ENCODE measurements at places on chromosomes 7 and 10. TPM values are rescaled to one million over a fixed set of nuclear protein-coding genes. Genes with fewer than 3 reads are reported as not detected.

- no peak overlapping the region for H3K4me3 ChIP-seq
- no peaks in the 10 kb centered on the region for H3K36me3 ChIP-seq
- peaks cover 7% of the 10 kb centered on the region for H3K27me3 ChIP-seq
- DNase-seq, result no peak
- H3K27ac ChIP-seq, result no peak overlapping the region
Measured at GRCh38 chr10:8052341-8052955, 2.0 kb upstream of the GATA3 start.

MLXIPL gene
- 461 TPM for total RNA-seq

- H3K36me3 ChIP-seq, result no peaks in the 10 kb centered on the region
- peaks cover 9% of the 10 kb centered on the region for H3K4me1 ChIP-seq
- H3K4me3 ChIP-seq, result no peak overlapping the region
- DNase-seq, result no peak
- no peak overlapping the region for H3K27ac ChIP-seq
Measured at GRCh38 chr10:29470843-29471543, 163.8 kb downstream of the SVIL start.

GRCh38 chr7:128167042-128167701, 73.9 kb upstream of the LEP start:
- peak; percentile 56 for DNase-seq
- no peaks in the 10 kb centered on the region for H3K4me1 ChIP-seq
- no peak overlapping the region for H3K27ac ChIP-seq
- H3K4me3 ChIP-seq, result peak overlapping the region; percentile 38
- no peaks in the 10 kb centered on the region for H3K36me3 ChIP-seq

ACTL6B gene
- total RNA-seq, result not detected

DNA sequence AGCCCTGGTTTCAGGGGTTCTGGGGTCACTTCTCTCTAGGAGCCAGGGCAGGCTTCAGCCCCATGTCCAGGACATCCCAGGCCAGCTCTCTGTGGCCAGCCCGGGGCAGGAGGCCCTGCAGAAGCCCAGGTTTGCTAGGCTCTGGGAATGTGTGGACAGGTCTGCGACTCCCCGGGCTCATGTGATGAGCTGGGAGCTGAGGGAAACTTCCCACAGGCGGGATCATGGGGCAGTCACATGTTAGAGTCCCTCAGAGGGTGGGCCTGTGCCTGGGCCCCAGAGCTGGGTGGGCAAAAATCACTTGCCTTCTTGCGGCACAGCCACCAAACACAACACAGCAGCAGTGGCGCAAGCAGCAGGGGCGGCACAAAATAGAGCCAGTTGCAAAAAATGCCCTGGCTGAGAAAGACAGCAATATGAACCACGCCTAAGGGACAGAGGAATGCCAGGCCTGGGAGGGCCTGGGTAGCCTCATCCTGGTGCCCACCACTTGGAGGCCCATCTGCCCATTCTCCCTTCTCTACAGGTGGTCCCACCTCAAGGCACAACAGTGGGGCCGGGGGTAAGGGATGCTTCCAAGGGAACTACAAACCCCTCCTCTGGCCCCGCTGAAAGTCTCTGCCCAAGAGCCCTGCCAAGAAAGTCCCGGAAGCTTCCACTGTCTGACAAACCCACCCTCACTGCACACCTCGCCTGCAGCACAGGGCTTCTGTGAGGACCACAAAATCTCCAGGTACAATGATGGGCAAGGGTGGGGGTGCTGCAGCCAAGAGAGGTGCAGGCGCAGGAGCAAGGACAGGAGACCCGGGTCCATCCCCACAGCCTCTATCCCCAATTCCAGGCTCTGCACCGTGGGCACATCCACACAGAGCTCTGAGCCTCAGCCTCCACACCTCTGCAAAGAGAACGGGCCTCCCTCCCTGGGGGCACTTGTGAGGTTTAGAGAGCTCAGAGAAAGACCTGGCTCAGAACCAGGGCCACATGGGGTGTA, 34.6 kb upstream of the ANTXRL start:
- H3K4me1 ChIP-seq, result peaks cover 16% of the 10 kb centered on the region
- no peak overlapping the region for H3K4me3 ChIP-seq
- DNase-seq, result no peak
- H3K27ac ChIP-seq, result no peak overlapping the region
